Right lobe of liver (tissue), 6 donors: ENCODE measurements at places on chromosomes 7 and 10.

GRCh38 chr10:60448246-60448645 is 58.6 kb upstream of the ANK3 start:
- DNase-seq = no peak
- no peaks in the 10 kb centered on the region for H3K4me1 ChIP-seq
- H3K36me3 ChIP-seq = no peaks in the 10 kb centered on the region
- no peaks in the 10 kb centered on the region for H3K27me3 ChIP-seq
- no peak overlapping the region for H3K4me3 ChIP-seq

DNA sequence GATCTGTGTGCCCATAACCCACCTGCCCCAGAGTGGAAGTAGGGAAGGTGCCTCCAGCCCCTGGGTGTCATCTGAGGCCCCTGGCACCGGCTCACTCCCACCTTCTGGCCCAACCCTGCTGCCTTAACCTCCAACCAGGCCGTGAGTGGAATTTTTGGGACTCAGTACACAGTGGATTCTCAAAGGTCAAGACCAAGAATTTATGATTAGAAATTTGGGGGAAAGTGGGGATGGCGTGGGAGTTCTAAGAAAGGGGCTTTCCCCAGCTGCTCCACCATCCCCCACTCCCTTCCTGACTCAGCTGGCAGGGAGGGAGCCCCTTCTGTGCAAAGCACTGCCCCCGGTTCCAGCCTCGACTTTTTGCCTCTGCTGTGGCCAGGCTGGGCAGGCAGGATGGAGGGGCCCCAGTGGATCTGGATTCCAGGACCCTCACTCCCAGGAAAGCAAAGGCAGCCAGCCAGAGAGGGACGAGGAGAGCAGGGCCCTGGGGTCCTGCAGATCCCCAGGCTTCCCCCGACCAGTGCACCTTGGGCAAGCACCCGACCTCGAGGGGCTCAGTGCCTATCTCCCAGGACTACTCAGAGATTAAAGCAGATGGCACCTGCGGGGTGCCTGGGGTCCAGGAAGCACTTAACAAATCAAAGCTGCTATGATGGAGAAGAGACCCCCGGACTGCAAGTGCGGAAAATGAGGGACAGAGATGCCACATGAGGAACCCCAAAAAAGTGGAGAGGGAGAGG is 12.8 kb downstream of the SPOCK2 start:
- H3K27ac ChIP-seq = no peak overlapping the region
- no peak overlapping the region for H3K4me3 ChIP-seq
- no peak for DNase-seq
- no peaks in the 10 kb centered on the region for H3K27me3 ChIP-seq

DNA sequence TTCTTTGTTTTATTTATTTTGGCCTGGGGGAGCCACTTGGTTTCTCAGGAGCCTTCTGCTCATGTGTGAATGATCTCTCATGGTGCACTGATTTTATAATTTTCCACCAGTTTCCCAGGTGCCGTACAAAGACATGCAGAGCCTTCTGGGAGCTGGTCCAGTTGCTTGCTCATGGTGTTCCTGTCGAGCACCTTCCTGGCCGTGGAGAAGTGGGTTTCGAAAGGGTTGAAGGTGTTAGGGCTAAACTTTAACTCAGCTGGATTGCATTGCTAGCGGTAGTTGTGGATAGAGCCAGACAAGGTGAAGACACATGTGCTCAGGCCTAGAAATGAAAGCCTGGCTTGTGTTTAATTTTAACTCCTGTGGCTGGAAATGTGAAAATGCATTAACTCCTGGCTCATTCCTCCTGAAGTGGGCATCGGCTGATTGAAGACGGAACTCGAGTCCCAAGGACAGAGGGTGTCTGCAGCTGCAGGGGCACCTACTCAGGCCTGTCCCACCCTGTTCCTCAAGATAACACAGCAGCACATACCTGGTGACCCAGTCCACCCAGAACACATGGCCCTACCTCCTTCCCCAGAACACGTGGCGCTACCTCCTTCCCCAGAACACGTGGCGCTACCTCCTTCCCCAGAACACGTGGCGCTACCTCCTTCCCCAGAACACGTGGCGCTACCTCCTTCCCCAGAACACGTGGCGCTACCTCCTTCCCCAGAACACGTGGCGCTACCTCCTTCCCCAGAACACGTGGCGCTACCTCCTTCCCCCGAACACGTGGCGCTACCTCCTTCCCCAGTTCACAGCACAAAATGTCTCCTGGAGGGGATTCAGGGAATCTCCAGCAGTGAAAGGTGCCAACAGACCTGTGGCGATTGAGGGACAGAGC is 133.2 kb downstream of the WDR37 start:
- no peaks in the 10 kb centered on the region for H3K27me3 ChIP-seq
- H3K4me3 ChIP-seq = no peak overlapping the region
- no peaks in the 10 kb centered on the region for H3K36me3 ChIP-seq
- H3K27ac ChIP-seq = no peak overlapping the region

DNA sequence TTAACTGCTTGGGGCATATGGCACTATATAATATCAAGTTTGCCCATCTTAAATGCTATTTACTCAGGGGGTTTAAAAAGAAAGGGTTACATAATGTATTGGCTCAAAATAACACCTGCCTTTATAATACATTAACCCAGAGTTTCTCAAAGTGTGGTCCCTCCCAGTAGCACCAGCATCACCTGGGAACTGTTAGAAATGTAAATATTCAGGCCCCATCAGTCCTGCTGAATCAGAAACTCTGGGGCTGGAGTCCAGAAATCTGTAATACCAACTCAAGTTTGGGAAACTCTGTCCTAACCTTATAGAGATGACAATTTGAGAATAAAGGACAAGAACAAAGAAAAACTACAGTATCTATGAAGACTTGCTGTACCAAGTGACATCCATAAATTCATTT is 270.7 kb downstream of the PARD3 start:
- H3K27ac ChIP-seq = no peak overlapping the region
- H3K27me3 ChIP-seq = no peaks in the 10 kb centered on the region
- no peak overlapping the region for H3K4me3 ChIP-seq
- peaks cover 16% of the 10 kb centered on the region for H3K4me1 ChIP-seq

- no peak overlapping the region for H3K27ac ChIP-seq
- H3K4me3 ChIP-seq = no peak overlapping the region
- no peaks in the 10 kb centered on the region for H3K27me3 ChIP-seq
- no peak for DNase-seq
- H3K36me3 ChIP-seq = no peaks in the 10 kb centered on the region
- H3K4me1 ChIP-seq = no peaks in the 10 kb centered on the region
These were observed 59.5 kb upstream of the CAV2 start for GRCh38 chr7:116439841-116440549.

DNA sequence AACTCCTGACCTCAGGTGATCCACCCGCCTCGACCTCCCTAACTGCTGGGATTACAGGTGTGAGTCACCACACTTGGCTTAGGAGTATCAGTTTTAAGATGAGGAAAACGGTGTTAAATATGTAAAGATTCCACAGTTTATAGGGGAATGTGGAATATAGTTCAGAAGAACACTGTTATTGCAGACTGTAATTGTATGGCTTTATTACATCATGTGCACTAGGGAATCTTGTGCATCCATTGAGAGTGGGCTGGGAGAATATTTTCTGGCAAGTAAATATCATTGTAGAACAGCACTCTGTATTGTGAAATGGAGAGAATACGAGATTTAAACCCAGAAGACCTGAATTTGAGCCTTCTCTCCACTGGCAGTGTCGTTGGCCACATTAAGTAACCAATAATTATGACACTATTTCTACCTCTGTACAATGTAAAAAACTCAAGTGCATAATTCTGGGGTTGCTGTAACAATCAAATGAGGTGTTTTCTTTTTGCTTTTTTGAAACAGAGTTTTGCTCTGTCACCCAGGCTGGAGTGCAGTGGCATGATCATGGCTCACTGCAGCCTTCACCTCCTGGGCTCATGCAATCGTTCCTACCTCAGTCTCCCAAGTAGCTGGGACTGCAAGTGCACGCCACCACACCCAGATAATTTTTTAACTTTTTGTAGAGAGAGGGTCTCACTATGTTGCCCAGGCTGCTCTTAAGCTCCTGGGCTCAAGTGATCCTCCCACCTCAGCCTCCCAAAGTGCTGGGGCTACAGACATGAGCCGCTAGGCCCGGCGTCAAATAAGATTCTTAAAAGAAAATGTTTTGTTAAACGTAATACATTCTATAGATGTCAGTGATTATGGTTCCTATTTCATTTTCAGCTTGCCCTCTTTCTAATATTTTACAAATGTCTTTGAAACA is 12.0 kb upstream of the PARD3 start:
- H3K4me3 ChIP-seq = no peak overlapping the region
- DNase-seq = no peak
- H3K36me3 ChIP-seq = no peaks in the 10 kb centered on the region
- no peak overlapping the region for H3K27ac ChIP-seq
- no peaks in the 10 kb centered on the region for H3K4me1 ChIP-seq
- H3K27me3 ChIP-seq = no peaks in the 10 kb centered on the region

DNA sequence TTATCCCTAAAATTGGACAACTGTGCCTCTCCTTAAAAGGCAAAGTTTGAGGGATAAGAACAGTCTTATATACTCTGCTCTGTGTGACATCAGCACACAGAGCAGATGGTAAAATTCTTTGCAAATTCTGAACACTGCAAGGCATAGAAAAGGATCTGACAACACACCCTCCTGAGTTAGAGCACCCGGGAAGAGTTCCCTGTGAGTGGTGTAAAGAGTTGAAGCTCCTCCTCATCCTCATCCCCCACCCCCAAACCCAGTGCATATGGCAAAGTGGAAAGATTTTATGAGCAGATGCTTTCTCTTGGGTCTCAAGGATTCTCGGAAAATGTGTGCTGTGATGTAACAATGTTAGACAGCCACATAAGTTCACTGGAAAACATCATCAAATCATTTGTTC is 40.0 kb upstream of the DGKI start:
- DNase-seq = no peak
- no peak overlapping the region for H3K27ac ChIP-seq
- H3K27me3 ChIP-seq = no peaks in the 10 kb centered on the region
- H3K4me1 ChIP-seq = no peaks in the 10 kb centered on the region

DNA sequence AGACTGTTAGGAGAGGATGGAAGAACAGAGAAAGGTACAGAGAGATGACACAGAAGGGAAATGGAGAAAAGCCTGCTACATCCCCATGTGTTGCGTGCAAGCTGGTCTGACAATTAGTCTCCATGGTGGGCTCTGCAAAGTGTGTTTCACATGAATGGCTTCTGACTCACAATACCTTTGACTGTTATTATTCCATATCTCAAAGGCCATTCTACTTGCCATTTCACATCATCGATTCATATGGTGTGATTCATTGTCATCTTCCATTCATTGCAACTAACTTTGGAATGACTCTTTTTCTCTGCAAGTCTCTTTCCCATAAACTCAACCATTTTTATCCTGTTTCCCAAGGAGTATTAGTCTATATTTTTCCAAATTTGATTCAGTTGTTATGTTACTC is 208.9 kb upstream of the INHBA start:
- H3K4me3 ChIP-seq = no peak overlapping the region
- no peaks in the 10 kb centered on the region for H3K27me3 ChIP-seq
- no peaks in the 10 kb centered on the region for H3K4me1 ChIP-seq

GRCh38 chr7:64887756-64888508 is 15.1 kb upstream of the ZNF273 start:
- DNase-seq = peak; percentile 51
- H3K36me3 ChIP-seq = no peaks in the 10 kb centered on the region
- no peaks in the 10 kb centered on the region for H3K27me3 ChIP-seq

GRCh38 chr10:33327751-33328150 is 6.7 kb downstream of the NRP1 start:
- H3K4me1 ChIP-seq = no peaks in the 10 kb centered on the region
- H3K4me3 ChIP-seq = no peak overlapping the region
- H3K27me3 ChIP-seq = no peaks in the 10 kb centered on the region
- DNase-seq = no peak
- H3K36me3 ChIP-seq = no peaks in the 10 kb centered on the region

DNA sequence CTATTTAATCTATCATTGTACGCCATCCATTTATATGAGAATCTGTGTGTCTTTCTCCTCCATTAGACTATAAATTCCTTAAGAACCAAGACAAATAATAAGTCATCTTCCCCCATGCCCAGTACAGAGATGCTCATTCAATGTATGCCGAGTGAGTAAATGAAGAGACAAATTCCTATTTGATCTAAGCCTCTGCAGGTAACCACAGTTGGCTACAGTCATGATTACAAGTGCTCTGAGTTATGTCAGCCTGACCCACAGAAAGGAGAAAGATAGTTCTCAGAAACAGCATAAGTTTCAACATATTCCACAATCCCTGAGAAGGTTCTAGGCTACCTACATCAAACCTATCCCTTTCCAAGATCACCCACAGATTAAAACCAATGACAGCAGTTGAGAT is 46.1 kb downstream of the MPP7 start:
- H3K27me3 ChIP-seq = no peaks in the 10 kb centered on the region
- H3K36me3 ChIP-seq = no peaks in the 10 kb centered on the region
- no peaks in the 10 kb centered on the region for H3K4me1 ChIP-seq
- no peak overlapping the region for H3K27ac ChIP-seq
- DNase-seq = no peak
